Stimulated activated CD4-positive, alpha-beta T cell treated with anti-CD3 and anti-CD28 coated beads, Interleukin-2, amount 100 ng/mL, for 24 hours (primary cell): ENCODE measurements at places on chromosomes 11 and 22.

DNA sequence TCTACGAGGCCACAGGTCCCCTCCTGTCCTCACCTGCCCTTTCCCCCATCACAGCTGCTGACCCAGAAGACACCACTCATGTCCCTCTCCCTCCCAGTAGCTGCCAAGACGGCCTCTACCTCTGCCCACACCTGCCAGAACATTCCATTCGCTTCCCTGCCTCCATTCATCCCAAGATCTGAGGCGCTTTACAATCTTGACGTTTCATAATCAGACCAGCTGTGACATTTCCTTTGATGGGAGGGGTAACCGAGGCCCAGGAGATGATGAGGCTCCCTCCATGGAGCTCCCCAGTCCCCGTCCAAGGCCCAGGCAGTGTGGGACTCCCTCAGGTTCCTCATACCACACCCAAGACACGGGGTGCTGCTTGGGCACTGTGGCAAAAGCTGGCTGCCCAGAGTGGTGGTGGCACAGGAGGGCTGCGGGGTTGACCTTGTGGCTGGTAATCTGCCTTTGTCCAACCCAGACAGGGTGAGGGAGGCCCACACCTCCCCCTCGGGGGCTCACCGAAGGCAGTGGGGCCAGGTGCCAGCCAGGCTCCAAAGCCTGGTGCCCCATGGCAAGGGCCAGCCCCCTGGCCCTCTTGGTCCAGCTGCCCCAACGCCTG lies 17.3 kb downstream of the PHLDA2 start:
- no peak for DNase-seq

GRCh38 chr11:107357877-107358276 lies 99.7 kb downstream of the CWF19L2 start:
- DNase-seq: no peak

DNA sequence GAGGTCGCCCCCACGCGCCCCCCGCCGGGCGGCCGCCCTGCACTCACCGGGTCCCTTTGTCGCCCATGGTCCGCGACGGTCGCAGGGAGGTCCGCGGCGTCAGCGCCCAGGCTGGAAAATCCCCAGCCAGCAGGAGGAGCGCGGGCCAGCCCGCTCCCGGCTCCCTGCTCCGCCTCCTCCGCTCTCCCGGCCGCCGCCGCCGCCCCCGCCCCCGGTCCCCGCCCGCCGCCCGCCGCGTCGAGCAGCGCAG lies at the start of gene ARRB1:
ARRB1 (minus strand) TSS at position 121 of the 250 bp plus-strand sequence; CDS start at position 67, 54 bp downstream.
- no peak for DNase-seq

GRCh38 chr11:29562183-29562582 lies 454.6 kb downstream of the KCNA4 start:
- no peak for DNase-seq

GRCh38 chr11:15720460-15720859 lies 605.7 kb downstream of the INSC start:
- DNase-seq: no peak

DNA sequence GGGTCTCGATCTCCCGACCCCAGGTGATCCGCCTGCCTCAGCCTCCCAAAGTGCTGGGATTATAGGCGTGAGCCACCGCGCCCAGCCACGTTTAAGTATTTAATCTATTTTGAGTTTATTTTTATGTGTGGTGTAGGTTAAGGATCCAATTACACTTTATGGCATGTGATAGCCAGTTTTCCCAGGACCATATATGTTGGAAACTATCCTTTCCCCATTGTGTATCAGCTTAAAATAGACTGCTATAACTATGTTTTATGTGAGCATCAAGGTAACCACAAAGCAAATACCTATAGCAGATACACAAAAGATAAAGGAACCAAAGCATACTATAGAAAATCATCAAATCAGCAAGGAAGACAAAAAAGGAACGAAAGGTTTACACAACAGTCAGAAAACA lies 42.4 kb downstream of the TTC28 start:
- no peak for DNase-seq

DNA sequence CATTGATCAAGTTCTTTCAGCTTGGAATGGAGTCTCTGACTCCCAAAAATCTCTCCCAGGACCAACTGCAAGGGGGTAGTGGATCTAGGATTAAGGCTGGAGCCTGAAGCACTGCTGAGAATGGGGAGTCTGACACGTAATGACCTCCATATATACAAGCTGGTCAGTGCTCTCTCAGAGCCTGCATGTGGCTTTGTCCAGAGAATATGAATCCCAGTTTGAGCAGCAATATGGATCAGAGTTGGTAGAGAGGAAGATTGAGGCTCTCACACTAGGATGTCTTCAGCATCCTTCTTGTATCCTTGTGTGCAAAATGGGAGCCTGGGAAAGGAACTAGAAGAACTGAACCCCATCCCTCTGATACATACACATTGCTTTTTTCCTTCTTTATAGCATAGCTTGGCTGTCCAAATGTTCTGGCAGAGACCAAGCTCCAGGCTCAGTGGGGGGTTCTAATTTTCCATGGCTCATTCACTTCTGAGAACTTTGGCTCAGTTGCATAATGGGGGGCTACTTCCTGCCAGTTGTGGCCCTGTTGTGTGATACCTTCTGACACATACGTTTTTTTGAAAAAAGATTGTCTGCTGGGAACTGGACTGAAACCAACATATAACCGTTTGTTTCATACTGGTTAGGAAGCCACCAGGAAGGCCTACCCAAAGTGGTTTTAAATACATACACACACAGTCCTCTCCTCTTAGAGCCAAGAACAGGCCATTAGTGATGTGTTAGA lies 138.2 kb downstream of the ETS1 start:
- DNase-seq: no peak

GRCh38 chr11:134062265-134063123 lies 6.4 kb upstream of the JAM3 start:
- no peak for DNase-seq

GRCh38 chr11:119340335-119341221 lies at the start of gene C1QTNF5:
C1QTNF5 (minus strand) TSS chr11:119340883; CDS start chr11:119340397, 486 bp downstream.
- no peak for DNase-seq

GRCh38 chr11:122154227-122154626 lies 38.2 kb upstream of the BLID start:
- DNase-seq: no peak

GRCh38 chr22:50208939-50209892 lies 8.4 kb downstream of the SELENOO start:
- no peak for DNase-seq

GRCh38 chr11:103370076-103370475 lies 260.9 kb downstream of the DYNC2H1 start:
- DNase-seq: no peak
